ENCODE measurements at places on chromosomes 1 and 21.

DNA sequence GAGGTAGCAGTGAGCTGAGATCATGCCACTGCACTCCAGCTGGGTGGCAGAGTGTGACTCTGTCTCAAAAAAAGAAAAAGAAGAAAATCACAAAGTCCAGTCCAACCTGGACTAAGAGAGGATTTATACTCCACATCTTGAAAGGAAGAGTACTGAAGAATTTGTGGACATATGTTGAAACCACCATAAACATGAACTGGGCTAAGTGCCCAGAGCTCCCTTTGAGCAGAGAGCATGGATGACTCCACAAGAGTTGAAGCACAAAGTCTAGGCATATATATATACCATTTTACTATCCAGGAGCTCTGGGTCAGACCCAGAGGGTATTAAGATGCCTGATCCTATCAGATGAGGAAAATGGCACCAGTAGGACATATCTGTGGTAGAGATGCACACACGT lies 86.6 kb downstream of the OMA1 start:
- no peak for DNase-seq

DNA sequence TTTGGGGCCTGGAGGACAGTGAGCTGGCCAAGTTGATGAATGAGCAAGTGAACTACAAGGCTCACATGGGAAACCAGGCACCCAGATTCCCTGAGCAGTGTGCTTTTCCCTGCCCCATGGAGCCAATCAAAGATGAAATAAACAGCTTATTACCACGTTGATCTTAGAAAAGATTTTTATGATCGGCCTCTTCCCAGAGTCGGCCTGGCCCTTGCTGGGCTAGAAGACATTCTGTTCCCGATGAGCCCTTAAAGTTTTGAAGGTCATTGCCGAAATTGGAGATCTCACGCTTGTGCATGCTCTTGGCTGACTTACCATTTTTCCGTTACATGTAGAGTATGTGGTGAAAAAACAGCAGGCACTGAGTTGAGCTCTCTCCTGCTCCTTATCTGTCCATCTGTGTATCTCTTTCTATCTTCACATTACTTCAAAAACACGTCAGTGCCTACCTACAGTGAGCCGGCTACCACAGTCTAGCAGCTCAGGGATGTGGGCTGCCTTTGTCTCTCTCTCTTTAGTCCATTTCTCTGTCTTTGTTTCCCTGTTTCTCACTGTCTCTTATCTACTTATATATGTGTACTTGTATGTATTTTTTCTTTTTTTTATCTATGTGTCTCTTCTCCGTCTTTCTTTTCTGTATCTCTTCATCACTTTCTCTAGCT lies 248.8 kb upstream of the USP24 start:
- no peak for DNase-seq

- DNase-seq = no peak
Measured at GRCh38 chr1:185376288-185376687, 59.2 kb upstream of the IVNS1ABP start.

GRCh38 chr1:109020693-109021257 lies 21.1 kb downstream of the WDR47 start:
- DNase-seq = no peak

- no peak for DNase-seq
Measured at GRCh38 chr1:230915078-230915477, 46.8 kb upstream of the C1orf198 start.

- DNase-seq = no peak
Measured at GRCh38 chr1:70979313-70979712, 68.3 kb downstream of the PTGER3 start.

GRCh38 chr1:11394592-11395245 lies 84.2 kb upstream of the DISP3 start:
- DNase-seq = no peak

DNA sequence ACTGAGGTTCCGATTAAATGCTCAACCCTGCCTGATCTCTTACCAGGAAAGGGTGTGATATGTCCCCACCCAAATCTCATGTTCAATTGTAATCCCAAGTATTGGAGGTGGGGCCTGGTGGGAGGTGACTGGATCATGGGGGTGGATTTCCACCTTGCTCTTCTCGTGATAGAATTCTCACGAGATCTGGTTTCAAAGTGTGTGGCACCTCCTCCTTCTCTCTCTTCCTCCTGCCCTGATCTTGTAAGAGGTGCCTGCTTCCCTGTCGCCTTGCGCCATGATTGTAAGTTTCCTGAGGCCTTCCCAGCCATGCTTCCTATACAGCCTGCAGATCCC lies 34.9 kb downstream of the RSPH1 start:
- no peak for DNase-seq

Measured in activated naive CD4-positive, alpha-beta T cell treated with anti-CD3 and anti-CD28 coated beads, Interleukin-2, amount 50 U/mL, for 16 hours (primary cell).